Dermis blood vessel endothelial cell (primary cell): ENCODE measurements at places on chromosomes 13 and 19. TPM values are rescaled to one million over a fixed set of nuclear protein-coding genes. Genes with fewer than 3 reads are reported as not detected.

SLC25A41 gene
- total RNA-seq: 0.05 TPM in 1 of 2 replicates, not detected in the other

HMGB1 gene
- 250 and 594 TPM in 2 replicates for total RNA-seq

FBN3 gene
- 0.05 TPM in 1 of 2 replicates, not detected in the other for total RNA-seq

CLDND2 gene
- total RNA-seq: not detected in 2 replicates

CLEC11A gene
- 0.17 and 0.84 TPM in 2 replicates for total RNA-seq

PRTN3 gene
- not detected in 2 replicates for total RNA-seq

REEP6 gene
- total RNA-seq: 0.34 and 1.0 TPM in 2 replicates

CEACAM16 gene
- total RNA-seq: 0.17 TPM in 1 of 2 replicates, not detected in the other

ALDH16A1 gene
- total RNA-seq: 55.3 and 82.5 TPM in 2 replicates
